ENCODE measurements at places on chromosomes 5 and 9.

DNA sequence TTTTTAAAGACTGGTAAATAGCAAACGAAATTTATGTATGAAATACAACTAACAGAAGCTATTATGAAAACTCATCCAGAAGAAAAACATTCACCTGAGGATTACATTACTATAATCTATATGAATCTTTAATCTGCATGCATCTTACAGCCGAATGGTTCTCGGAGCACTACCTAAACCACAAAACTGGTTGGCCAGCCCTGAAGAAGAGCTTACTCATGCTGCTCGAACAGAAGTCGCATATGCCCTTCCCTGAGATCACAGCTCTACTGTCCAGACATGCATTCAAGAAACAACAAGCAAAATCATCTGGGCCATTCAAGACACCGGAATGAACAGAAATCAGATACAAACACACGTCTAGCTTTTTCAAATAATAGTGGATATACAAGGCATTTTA is 931.0 kb upstream of the DMAC1 start:
- DNase-seq = no peak

DNA sequence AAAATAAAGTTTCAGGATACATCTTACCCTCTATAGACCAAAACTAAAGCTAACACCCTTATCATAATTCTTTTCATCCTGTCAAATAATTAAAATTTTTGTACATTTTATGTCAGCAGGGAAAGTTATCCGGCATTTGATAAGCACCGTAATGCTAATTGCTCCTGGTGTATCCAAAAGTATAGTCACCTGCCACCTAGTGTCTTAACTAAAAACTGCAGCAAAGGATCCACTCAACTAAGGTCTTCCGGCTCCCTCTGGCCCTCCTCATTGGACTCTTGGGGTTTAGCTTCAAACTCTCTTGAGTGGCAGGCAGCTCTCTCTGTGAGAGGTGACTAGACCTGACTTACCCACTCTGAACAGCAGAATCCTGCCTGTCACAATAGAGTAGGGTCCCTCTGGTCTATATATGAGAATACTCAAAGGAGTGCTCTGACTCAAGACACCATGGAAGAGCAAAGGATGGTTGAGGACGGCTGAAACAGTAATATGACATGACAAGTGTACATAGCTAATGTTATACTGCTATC is 60.4 kb upstream of the CAST start:
- DNase-seq = no peak

- no peak for DNase-seq
These were observed 84.6 kb downstream of the RXRA start for GRCh38 chr9:134410835-134411217.

DNA sequence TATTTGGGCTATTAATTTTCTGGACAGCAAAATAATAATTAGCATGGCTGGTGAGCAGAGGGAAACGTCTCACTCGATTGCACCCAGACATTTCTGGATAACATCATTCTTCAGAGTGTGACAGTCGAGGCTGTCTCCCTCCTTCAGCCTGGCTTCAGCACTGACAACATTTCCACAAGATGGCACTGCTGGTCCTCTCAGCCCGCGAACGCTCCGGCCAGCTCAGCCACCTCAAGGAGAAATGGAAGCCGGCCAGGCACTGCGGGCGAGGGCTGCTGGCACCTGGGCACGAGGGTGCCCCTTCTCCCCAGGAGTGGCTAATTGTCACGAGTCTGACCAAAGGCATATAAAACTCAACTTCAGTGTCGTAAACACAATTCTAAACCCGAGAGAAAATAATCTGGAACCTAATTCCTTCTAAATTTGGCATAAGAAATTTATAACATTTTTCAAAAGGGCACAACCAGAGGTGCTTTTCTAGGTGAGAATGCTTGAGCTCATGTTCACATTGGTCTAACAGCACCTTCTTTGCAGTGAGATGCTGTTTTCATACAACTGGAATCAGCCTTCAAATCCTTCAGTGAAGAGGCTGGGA is 65.9 kb downstream of the DAP start:
- DNase-seq = peak; percentile 84

DNA sequence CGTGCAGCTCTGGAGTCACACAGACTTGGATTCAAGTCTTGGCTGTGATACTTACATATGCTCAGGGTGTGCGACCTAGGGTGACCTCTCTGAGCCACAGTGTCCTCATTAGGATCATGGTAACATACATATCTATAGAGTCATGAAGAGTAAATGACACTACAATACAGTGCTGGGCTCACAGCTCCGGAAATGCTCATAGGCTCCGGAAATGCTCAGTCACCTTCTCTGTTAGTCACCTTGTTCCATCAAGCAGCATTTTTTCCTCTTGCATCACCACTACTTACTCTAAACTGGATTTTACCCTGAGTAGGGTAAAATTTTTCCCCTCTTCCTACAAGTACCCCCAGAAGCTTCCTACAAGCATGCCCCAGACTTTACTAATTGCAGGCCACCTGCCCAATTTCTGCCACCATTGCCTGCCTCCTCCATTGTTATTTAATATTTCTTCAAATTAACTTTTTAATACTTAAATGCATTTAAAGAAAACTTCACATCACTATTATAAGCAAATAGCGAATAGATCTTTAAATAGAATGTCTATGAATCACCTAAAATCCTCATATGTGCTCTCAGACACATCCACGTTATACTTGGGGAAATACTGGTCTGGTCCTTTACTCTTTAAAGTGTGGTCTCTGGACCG is 147.6 kb upstream of the SPRY4 start:
- DNase-seq = no peak

- peak; percentile 45 for DNase-seq
These were observed 511 bp downstream of the SEMA5A start for GRCh38 chr5:9545136-9545991.

DNA sequence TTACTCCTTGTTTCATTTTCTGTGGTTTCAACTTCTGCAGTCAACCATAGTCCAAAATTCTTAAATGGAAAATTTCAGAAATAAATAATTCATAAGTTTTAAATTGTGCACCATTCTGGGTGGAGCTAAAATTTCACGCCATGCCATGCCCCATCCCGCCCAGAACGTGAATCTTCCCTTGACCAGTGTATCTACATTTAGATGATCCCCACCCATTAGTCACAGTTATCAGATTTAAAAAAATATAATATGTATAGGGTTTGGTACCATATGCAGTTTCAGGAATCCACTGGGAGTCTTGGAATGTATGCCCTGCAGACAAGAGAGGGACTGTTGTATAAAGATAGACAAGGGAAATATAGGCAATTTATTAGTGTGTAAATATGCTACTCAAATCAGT is 759.7 kb upstream of the ZNF608 start:
- DNase-seq = no peak

DNA sequence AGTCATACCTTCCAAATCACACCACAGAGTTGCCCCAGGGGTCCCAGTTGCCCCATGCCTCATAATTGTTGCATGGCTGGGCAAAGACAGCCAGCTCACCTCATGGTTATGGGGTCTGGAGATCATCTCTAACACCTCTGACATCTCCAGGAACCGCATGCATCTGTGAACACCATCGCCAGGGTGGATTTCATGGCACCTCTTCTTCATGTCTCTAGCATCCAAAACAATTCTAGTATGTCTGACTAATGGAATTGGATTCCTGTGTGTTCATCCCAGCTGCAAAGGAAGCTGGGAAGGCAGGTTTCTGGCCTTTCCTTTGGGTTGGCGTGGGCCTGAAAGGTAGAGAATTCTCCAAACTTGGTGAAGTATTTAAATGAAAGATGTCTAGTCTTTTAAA is 122.3 kb upstream of the ABCA1 start:
- DNase-seq = no peak

DNA sequence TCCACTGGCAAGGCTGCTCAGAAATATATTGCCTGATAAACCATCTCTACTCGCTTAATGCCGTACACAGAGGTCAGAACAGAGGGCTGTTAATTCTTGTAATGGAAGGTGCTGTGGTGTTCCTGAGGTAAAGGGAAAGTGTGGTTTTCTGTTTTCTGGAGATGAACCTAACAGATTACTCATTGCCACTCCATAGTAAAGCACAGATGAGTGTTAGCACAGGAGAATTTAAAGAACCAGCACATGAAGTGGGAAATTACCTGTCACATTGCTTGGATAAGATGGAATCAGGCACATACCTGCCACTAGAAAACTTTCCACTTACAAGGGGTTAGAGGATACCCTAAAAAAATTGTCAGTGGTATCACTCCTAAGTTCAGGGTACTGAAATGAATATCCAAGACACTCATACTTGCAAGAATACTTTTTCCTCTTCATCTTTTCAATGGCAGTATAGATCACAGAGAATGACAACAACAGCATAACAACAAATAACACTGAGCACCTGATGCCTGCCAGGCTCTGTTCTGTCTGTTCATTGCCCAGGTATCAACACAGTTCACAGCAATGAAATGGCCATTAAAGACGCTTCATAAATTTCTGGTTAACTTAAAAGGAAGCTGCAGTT is 152.9 kb upstream of the GNA14 start:
- DNase-seq = no peak

GRCh38 chr5:150021491-150022157 is 21.1 kb downstream of the HMGXB3 start:
- DNase-seq = peak; percentile 36

- DNase-seq = no peak
These were observed 249.8 kb downstream of the KIF4B start for GRCh38 chr5:155263381-155263780.

DNA sequence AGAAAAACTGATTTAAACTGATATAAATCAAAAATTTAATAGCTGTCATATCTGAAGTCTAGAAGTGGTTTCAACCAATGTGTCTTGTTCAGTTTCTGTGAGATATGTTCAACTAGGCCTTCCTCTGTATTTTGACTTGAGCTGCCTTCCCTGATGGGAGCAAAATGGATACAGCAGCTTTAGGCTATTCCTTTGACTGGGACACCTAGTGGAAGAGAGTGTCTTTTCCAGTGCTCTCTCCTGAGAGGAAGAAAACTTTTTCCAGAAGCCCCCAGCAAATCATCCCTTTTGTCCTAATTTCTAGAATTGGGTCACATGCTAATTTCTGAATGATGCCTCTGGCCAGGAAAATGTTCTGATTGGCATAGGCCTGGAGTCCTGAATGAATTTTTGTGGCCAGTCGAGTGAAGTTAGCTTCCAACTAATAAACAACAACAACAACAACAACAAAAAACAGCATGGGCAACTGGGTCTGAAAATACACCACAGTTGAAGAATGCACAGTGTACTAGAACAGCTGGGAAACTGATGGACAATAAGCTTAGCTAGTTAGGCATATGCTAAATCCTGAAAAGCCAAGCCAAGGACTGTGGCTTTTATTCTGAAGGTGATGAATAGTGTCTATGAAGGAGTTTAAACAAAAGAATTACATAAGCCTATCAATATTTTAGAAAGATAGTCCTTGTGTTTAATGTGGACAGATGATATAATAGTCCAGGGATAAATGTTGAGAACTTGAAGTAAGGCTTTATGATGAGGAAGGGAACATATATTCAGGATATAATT is 125.7 kb downstream of the FBN2 start:
- DNase-seq = no peak

DNA sequence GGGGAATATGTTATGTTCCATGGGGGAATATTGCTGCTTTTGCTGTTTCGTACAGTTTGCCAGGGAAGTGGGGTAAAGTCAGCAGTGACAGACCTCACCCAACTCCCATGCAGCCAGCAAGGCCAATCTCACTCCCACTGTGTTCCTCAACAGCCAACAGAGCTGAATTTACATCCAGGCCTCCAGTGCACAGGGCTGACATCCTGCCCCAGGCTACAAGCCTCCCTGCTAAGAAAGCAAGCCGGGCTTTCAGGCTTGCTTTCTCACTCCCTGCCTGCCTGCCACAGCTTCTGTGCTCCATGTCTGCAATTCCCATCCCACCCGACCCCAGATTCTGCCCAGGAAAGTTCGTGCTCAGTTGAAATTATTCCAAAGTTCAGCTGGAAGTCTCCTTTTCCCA is 25.5 kb upstream of the SNCAIP start:
- DNase-seq = no peak

DNA sequence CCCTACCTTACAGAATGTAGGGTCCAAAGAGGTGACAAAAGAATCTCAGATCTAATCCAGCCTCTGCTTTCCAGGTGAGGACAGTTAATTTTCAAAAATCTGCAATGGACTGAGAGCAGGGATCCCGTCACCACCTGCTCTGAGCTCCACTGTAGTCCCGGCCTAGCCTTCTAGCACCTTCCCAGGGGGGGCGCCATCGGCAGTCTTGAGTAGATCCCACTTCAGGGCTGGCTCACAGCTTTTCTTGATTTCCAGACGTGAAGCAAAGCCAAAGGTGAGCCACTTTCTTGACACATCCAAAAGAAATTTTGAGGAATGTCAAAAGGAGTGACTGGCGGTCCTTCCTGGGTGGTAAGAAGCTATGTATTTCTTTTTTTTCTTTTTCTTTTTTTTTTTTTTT is 114.1 kb downstream of the SYK start:
- no peak for DNase-seq

GRCh38 chr5:77563475-77563874 is 71.4 kb upstream of the WDR41 start:
- DNase-seq = no peak

GRCh38 chr5:163497315-163497714 is 8.1 kb upstream of the MAT2B start:
- no peak for DNase-seq

GRCh38 chr5:80229902-80230255 is 26.0 kb downstream of the SERINC5 start:
- DNase-seq = no peak
